ENCODE measurements at places on chromosomes 16 and 17.

DNA sequence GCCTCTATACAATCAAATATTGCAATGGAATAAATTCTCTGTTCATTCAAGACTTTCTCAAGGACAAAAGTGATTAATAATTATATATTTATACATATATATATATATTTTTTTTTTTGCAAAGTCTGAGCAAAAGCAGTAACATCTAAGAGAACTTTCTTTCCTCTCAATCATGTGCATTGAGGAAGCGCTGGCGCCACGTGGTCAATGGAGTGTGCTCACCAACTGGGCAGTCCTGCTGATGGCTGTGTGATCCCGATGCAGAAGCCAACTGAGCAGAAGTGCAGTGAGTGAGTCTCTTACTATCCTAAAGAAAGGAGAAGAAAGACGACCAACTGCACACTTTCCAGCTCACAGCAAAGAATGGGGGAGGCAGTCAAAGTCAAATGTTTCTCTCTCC, 37.2 kb upstream of the ULK2 start:
- peak; percentile 86 for DNase-seq

GRCh38 chr16:58422809-58423208, 30.5 kb downstream of the GINS3 start:
- DNase-seq, result peak; percentile 1

- no peak for DNase-seq
Measured at GRCh38 chr17:77769762-77770161, 188.7 kb upstream of the TNRC6C start.

DNA sequence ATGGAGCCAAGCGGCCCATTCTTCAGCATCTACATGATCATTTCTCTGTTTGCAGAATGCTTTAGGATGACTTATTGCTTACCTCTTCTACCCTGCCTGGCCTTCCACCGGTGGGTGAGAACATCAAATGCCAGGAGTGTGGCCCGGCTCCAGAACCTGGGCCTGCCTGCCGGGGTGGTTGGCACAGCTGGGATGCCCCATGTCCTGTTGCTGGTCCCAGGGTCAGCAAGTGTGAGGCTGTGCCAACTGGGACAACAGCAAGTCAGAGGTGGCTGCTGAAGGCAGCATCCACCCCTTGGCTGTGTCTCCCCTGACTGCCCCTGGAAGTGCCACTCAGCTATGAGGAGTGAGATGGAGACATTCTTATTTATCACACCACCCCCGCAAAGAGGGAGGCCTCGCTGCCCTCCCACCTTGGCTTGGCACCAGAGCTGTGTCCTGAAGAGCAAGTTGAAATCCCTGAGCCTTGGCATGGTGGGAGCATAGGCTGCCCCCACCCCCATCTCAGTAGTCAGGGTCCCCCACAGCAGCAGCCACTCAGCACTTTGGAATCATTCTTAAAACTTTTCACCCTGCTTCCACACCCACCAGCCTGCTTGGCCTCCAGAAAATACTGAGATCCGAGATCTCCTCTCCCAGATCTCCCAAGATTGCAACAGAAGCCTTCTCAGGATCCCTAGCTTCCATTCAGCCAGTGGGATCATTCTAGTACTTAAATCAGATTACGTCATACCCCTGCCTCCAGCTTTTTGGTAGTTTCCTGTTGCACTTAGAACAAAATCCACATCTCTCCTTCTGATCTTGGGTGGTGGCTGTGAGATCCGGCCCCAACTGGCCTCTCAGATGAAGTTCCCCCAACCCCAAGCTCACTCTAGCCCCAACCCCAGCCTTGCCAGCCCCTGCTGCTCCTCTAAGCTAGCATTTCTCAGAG, 127.5 kb downstream of the SOCS1 start:
- peak; percentile 54 for DNase-seq

DNA sequence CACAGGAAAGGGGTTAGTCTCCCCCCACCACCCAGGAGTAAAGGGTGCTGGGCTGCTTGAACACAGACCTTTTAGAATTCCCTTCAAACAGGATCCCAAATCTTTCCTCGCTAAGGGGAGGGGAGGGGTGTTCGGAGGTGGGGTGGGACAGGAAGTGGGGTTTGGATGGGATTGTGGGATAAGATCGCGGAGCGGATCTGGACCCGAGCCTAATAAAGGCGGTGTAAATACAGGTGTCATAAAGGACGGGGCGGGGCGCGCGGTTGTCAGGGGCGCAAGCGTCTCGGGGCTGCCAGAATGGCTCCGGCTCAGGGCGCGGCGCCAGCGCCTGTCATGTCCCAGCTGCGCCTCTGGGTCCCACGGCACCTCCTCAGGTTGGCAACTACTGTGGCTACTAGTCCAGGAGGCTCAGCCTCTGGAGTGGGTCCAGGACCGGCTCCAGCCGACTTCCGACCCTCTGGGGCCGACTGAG, 59.8 kb upstream of the FBXO47 start:
- peak; percentile 90 for DNase-seq

GRCh38 chr17:68134731-68135130, 99.2 kb downstream of the KPNA2 start:
- no peak for DNase-seq

DNA sequence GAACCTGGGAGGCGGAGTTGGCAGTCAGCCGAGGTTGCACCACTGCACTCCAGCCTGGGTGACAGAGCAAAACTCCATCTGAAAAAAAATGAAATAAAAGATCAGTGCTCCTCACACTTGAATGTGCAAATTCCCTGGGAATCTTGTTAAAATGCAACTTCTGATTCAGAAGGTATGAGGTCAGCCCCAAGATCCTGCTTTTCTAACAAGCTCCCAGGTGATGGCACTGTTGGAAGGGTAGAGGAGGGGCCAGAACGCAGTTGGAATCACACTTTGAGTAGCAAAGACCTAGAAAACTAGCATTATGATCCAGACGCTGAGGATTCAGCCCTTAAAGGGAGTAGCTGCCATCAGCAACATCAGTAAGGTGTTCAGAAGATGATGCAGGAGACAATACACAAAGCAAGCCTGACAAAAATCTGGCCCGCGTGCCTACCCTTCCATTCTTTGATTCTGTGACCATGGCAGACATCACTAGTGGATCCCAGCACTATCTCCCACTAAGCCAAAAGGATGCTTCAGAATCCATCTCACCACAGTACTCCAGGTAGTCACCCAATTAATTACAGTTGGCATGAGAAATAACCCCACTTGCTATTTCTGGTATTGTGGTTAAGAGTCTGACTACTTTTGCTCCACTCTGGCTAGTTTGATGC, 33.1 kb upstream of the MEIOC start:
- DNase-seq, result peak; percentile 12

DNA sequence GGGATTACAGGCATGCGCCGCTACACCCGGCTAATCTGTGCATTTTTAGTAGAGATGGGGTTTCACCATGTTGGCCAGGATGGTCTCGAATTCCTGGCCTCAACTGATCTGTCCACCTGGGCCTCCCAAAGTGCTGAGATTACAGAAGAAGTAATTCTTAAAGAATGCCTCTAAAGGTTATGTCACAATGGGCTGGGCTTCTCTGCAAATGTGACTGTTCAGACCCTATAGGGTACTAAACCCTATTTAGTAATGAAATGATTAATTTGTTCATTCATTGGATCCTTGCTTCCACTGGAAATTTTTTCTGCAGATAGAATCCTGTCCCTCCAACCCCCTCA, 108.8 kb upstream of the CORO6 start:
- DNase-seq, result no peak

DNA sequence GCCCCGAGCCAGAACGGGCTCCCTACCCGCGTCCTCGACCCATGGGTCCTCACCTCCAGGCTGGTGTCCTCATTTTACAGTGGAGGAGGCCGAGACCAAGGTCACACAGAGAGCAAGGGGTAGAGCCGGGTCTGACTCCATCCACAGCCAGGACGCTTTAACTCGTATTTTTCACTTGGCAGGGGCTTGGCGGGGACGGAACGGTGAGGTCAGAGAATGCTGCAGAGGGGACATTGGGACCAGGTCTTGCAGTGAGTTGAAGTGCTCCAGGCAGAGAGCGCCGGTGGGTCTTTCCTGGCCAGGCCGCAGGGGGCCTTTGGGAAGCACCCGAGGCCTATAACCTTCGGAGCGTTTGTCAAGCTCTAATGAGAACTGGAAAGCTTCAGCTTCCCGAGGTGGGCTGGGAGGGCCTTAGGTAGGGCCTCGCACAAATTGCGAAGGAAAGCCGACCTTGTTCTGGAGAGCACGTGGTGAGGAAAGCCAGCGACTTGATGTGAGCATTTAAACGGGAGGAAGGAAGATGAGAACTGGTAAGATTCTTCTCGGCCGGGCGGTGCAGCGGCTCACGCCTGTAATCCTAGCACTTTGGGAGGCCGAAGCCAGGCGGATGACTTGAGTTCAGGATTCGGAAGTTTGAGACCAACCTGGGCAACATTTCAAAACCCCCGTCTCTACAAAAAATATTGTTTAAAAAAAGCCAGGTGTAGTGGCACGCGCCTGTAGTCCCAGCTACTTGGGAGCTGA, 908 bp upstream of the CLUH start:
- DNase-seq, result no peak

- peak; percentile 74 for DNase-seq
Measured at GRCh38 chr17:2705888-2706795, 5.4 kb downstream of the CLUH start.

All from posterior vena cava (tissue), 2 donors.